ENCODE measurements at places on chromosomes 3 and 15. TPM values are rescaled to one million over a fixed set of nuclear protein-coding genes. Genes with fewer than 3 reads are reported as not detected.

GRCh38 chr3:15512166-15512565 is 9.3 kb downstream of the COLQ start:
- H3K27me3 ChIP-seq, result peaks cover 5% of the 10 kb centered on the region
- H3K27ac ChIP-seq, result no peak overlapping the region
- H3K4me3 ChIP-seq, result no peak overlapping the region
- no peak for DNase-seq

DNA sequence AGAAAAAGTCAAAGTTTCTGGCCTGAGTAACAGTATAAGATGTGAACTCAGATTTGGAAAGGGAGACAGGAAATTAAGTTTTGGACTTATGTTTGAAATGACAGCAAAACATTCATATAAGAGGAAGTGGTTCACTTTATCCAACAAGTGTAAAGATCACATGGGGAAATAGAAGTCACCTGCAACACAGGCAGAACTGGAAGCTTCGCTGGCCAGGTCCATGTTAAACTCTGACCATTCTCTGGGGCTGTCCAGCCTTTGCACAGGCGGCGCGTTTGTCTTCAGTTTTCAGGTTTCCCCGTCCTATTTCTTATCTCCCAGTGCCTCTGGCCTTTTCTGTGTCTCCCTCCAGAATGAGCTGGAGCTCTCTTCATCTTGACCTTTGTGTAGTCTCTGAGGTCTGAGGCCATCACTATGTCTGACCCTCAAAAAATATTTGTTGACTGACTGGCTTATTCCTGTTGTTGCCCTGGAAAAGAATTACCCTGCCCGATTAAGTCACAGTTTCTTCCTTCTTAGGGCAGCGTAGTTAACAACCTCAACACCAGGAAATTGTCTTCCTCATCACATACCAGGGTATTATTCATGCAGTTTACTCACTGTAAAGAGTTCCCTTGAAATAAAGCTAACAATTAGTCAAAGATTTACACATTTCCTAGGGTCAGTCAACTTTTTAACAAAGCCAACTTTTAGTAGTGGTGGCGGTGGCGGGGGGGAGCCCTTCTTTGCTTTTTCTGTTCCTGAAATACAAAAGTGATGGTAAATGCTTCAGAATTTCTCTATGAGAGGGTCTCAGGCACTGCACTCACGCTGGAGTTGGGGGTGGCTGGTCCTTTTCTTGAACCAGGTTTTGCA is 959 bp upstream of the RASA2 start:
- peaks cover 16% of the 10 kb centered on the region for H3K27me3 ChIP-seq
- H3K36me3 ChIP-seq, result peaks cover 4% of the 10 kb centered on the region
- H3K4me1 ChIP-seq, result peaks cover 29% of the 10 kb centered on the region

GRCh38 chr3:86147119-86147518 is 843.8 kb downstream of the VGLL3 start:
- no peak for DNase-seq
- H3K4me3 ChIP-seq, result no peak overlapping the region
- H3K36me3 ChIP-seq, result no peaks in the 10 kb centered on the region
- H3K27ac ChIP-seq, result no peak overlapping the region
- peaks cover 2% of the 10 kb centered on the region for H3K27me3 ChIP-seq
- H3K4me1 ChIP-seq, result no peaks in the 10 kb centered on the region

DNA sequence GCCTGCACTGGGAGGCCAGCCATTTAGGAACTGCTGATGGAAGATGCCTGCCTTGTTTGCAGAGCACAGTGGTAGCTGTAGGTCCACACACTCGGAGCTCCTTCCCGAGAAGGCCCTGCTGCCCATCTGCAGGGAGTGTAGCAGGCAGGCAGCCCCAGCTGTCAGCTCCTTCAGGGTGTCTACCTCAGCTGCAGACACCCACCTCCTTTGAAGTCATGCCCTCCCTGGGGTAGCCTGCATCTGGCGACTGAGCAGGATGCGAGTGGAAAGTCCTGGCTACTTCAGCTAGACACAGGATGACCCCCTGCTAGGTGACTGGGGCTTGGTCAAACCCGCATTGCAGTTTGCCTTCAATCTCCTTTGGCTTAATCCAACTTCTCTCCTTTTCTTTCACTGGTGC is 93.2 kb upstream of the TLE3 start:
- no peak overlapping the region for H3K4me3 ChIP-seq
- H3K4me1 ChIP-seq, result peaks cover 9% of the 10 kb centered on the region
- peaks cover 12% of the 10 kb centered on the region for H3K27me3 ChIP-seq
- no peak overlapping the region for H3K27ac ChIP-seq
- H3K36me3 ChIP-seq, result peaks cover 4% of the 10 kb centered on the region

DNA sequence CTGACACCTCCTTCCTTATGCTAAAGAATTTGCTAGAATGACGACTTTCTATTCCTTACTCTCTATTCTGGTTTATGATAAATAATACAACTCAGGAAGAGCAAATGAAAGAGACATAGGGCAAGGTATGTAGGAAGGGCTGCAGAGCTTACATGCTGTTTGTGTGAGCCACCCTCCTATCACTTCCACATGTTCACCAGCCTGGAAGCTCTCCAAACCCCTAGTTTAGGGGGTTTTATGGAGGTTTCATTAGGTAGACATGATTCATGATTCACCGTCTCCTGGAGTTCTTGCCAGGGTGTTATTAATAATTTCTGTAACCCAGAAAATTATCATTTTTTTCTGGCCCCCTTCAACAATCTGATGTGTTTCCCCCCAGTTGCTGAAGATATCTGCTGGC is 172.1 kb upstream of the COL8A1 start:
- DNase-seq, result no peak
- H3K27me3 ChIP-seq, result no peaks in the 10 kb centered on the region
- no peaks in the 10 kb centered on the region for H3K36me3 ChIP-seq
- H3K4me3 ChIP-seq, result no peak overlapping the region
- H3K4me1 ChIP-seq, result no peaks in the 10 kb centered on the region
- H3K27ac ChIP-seq, result no peak overlapping the region

DNA sequence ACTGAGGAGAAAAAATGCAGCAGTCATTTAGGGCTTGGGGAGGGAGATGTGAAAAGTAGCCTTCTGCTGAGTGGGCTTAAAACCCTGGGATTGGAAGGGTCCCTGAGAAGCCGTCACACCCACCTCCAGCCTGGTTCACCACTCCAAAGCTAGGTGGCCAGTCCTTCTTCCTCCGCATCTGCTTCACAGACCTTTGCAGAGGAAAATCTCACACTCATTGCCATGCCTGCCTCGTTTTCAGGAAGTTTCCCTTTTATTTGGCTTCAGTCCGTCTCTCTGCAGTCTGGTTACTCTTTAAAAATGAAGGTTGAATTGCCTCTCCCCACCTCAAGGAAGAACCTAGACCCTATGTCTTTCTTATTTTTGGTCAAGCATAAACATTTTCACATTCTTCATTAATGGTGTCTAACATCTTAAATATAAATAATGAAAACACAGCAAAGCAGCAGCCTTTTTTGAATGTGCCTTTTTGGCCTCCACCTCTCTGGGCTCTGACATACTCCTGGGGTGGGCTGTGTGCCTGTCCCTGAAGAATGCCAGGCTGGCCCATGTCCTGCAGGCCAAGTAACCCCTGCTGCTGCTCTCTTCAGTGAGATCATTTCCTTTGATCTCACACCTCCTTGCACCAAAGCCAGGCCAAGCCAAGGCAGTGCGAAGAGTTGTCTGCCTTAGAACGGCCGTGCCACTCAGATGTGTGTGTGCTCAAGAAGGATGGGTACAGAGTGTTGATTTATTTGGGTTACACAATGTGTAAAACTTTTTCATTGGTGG is 11.0 kb downstream of the MRAS start:
- DNase-seq, result no peak
- H3K27me3 ChIP-seq, result peaks cover 2% of the 10 kb centered on the region
- H3K27ac ChIP-seq, result no peak overlapping the region
- H3K36me3 ChIP-seq, result no peaks in the 10 kb centered on the region

Gene EIF4E3
- total RNA-seq, result 5.2 TPM

Gene CLDN18
- not detected for total RNA-seq

Gene COMMD2
- 43.8 TPM for total RNA-seq

Gene IDH2
- total RNA-seq, result 133 TPM

Gene MCTP2
- total RNA-seq, result 1.5 TPM

Gene GHRL
- 0.62 TPM for total RNA-seq

Gene KNSTRN
- total RNA-seq, result 26.0 TPM

Gene MKRN2OS
- not detected for total RNA-seq

Gene CAPN3
- 2.0 TPM for total RNA-seq

Gene KBTBD13
- total RNA-seq, result not detected

Gene SLC6A20
- 0.21 TPM for total RNA-seq
